T-helper 1 cell treated with Interleukin-12 subunit alpha and Interleukin-12 subunit beta and Interleukin-4 antibody, amounts not matched to agents 30 ng/mL and 1 ng/mL, for 36 hours (primary cell): ENCODE measurements at places on chromosomes 4 and X. TPM values are rescaled to one million over a fixed set of nuclear protein-coding genes. Genes with fewer than 3 reads are reported as not detected.

SCML2 gene
- total RNA-seq: 1.3 and 1.5 TPM in 2 replicates

RASSF6 gene
- total RNA-seq: not detected in 2 replicates

MAGEE1 gene
- 1.9 and 2.0 TPM in 2 replicates for total RNA-seq

IL3RA gene
- 17.4 and 18.9 TPM in 2 replicates for total RNA-seq

MUC7 gene
- total RNA-seq: not detected in 2 replicates

USP27X gene
- 1.7 and 2.3 TPM in 2 replicates for total RNA-seq

BEX2 gene
- 3.9 and 4.2 TPM in 2 replicates for total RNA-seq

GLUD2 gene
- total RNA-seq: 0.12 and 0.29 TPM in 2 replicates

SLC39A8 gene
- total RNA-seq: 97.6 and 99.3 TPM in 2 replicates

MAGEB6B gene
- total RNA-seq: not detected in 2 replicates

SMIM10 gene
- 0.49 and 0.54 TPM in 2 replicates for total RNA-seq

MID2 gene
- 6.3 and 6.6 TPM in 2 replicates for total RNA-seq

ATOH1 gene
- not detected in 2 replicates for total RNA-seq
